ENCODE measurements at places on chromosomes 13 and 19.
A peak's percentile ranks its signal among the peaks of the same experiment; 100 is the strongest.

DNA sequence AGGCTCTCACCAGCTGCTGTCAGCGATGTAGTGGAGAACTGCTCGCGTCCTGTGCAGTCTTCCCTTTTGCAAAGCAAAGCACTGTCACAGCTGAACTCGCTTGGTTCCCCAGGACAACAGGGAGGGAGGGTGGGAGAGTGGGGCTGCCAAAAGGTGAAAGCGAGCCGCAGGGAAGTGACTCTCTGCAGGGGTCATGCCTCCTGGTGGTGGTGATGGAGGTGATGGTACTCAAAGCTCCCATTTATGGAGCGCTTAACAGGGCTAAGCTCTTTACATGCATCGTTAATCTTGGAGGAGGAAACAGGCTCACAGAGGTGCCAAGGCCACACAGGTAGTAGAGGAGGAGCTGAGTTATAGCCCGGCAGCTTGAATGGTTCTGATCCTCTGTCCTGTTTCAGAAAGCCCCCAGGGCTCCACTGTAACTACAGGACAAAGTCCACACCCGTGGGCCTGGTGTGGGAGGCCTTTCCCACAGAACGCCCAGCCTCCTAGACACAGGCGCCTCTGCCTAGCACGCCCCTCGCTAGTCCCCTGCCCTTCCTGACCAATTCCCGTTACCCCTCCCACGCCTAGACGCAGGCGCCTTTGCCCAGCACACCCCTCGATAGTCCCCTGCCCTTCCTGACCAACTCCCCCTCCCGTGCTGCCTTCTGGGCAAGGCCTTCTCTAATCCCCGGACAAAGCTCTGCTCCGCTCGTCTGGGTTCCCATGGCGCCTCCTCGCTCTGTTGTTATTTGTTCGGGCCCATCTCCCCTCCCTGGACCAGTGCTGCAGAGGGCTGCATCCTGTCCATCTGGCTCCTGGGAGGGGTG is 10.7 kb downstream of the PPP1R37 start:
- no peaks in the 10 kb centered on the region for H3K27me3 ChIP-seq
- no peak for DNase-seq
- H3K36me3 ChIP-seq = peaks cover 3% of the 10 kb centered on the region
- peak overlapping the region; percentile 77 for H3K27ac ChIP-seq
- H3K4me3 ChIP-seq = peak overlapping the region; percentile 57

DNA sequence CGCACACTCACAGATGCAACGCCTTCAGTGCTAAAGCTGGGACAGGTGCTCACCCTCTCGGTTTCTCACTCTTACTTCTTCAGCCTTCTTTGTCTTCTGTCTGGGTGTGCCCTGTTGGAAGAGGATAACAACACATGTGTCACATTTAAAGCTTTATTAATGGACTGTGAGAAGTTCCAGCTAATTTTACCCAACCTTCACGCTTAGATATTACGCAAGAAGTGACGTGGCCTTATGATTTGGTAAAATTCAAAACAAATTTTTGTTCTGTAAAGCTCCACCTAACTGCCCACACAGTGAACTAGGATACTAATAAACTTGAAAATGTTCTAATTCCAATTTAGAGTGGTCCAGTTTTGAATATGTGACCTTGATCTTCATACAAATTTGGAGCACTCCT is 66.7 kb upstream of the LRCH1 start:
- H3K4me1 ChIP-seq = no peaks in the 10 kb centered on the region
- DNase-seq = no peak
- no peak overlapping the region for H3K4me3 ChIP-seq
- H3K27ac ChIP-seq = no peak overlapping the region
- peaks cover 4% of the 10 kb centered on the region for H3K36me3 ChIP-seq

GRCh38 chr13:89790696-89791095 is 1556.8 kb upstream of the MIR17HG start:
- H3K36me3 ChIP-seq = no peaks in the 10 kb centered on the region
- DNase-seq = no peak
- no peak overlapping the region for H3K4me3 ChIP-seq
- H3K27me3 ChIP-seq = no peaks in the 10 kb centered on the region

DNA sequence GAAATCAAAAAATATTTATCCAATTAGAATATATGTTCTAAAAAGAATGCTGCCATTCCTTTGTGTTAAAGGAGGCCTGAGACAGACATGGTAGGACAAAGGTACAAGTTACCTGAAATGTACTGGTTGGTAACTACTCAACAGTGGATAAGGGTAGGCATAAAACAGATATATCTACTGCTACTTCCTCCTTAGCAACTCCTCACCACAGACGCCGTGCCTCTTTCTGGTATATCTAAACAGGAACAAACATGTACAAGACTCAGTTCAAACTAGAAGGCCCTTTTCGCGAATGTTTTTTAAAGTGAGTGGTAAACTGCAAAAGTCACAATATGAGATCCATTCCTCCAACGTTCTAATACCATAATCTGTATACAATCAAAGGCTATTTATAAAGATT is 86.9 kb downstream of the TBC1D4 start:
- no peak for DNase-seq
- H3K27me3 ChIP-seq = no peaks in the 10 kb centered on the region
- H3K4me3 ChIP-seq = no peak overlapping the region
- no peaks in the 10 kb centered on the region for H3K36me3 ChIP-seq

GRCh38 chr13:44053208-44053607 is 173.5 kb downstream of the LACC1 start:
- no peaks in the 10 kb centered on the region for H3K36me3 ChIP-seq
- no peak overlapping the region for H3K27ac ChIP-seq
- no peak for DNase-seq
- H3K4me3 ChIP-seq = no peak overlapping the region
- no peaks in the 10 kb centered on the region for H3K4me1 ChIP-seq

- no peaks in the 10 kb centered on the region for H3K4me1 ChIP-seq
- H3K27ac ChIP-seq = no peak overlapping the region
- H3K36me3 ChIP-seq = no peaks in the 10 kb centered on the region
These were observed 81.7 kb downstream of the TNFRSF19 start for GRCh38 chr13:23651887-23652286.

DNA sequence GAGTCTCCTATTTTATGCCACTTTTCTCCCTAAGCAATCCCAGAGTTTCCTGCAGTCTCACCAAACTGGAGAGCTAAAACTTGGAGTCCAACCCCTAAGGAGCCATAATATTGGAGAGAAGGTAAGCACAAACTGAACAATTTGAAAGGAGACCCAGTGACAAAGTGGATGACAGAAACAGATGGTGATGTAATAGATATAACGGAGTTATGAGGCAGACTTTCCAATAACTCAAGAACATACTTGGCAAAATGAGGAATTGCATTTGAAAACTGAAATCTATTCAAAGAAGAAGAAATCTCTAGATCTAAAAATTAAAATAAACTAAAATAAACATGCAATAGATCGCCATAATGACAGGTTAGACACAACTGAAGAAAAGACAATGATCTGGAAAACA is 200.9 kb upstream of the MIR17HG start:
- no peak overlapping the region for H3K27ac ChIP-seq
- no peaks in the 10 kb centered on the region for H3K36me3 ChIP-seq
- H3K27me3 ChIP-seq = no peaks in the 10 kb centered on the region
- H3K4me3 ChIP-seq = no peak overlapping the region
- no peak for DNase-seq
- H3K4me1 ChIP-seq = no peaks in the 10 kb centered on the region

DNA sequence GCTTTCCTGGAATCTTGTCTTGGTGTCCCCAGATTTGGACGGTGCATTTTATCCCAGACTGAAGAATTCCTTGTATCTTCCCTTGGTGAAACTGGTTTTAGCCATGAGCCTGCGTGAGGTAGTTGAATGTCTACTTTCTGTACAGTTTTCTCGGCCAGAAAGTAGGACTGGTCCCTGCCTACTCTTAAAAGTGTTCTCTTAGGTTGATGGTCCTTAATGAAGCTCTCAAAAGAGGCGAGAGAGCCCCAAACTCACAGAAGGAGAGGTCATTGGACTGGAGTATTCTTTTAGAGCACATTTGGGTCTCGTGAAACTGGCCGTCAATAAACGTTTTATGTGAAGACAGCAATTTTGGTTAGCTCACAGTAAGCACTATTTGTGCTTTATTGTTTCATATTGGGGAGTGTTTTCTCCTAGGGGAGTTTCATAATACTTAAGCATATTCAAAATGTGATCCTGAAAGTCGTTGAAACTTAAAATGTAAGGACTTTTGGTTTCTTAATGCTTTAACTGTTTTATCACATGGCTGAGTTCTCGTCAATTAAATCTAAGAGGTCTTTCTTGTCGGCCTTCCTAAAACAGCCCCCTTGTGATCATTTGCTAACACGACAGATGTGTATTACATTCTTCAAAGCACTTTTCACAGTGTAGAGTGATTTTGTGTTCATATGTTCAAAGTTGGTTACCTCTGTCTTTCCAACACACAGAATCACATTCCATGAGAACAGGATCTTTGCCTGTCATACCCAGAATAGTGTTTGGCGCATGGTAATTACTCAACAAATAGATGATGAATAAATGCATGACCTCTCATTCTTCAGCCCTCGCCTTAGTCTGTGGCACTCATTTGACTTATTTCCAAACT is 889 bp downstream of the GTF2F2 start:
- peaks cover 15% of the 10 kb centered on the region for H3K4me1 ChIP-seq
- H3K4me3 ChIP-seq = no peak overlapping the region

- H3K27ac ChIP-seq = peak overlapping the region; percentile 30
- no peaks in the 10 kb centered on the region for H3K27me3 ChIP-seq
- H3K4me1 ChIP-seq = peaks cover 43% of the 10 kb centered on the region
- H3K4me3 ChIP-seq = no peak overlapping the region
These were observed 48.5 kb downstream of the GNG7 start for GRCh38 chr19:2653710-2654707.

DNA sequence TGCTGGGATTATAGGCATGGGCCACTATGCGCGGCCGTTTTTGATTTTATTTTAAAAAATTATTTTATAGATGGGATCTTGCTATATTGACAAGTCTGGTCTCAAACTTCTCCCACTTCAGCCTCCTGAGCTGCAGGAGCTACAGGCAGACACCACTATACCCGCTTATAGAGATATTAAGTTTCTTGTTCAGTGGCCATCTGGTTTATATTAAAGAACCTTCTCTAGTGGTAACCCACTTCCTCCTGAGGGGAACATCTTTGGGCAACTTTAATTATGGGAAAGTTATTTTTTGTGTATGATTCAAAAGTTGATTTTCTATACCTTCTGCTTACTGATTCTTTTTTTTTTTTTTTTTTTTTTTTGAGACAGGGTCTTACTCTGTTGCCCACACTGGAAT is 172.7 kb downstream of the KLF5 start:
- no peaks in the 10 kb centered on the region for H3K27me3 ChIP-seq
- no peaks in the 10 kb centered on the region for H3K4me1 ChIP-seq
- no peak overlapping the region for H3K4me3 ChIP-seq
- H3K36me3 ChIP-seq = no peaks in the 10 kb centered on the region
- DNase-seq = no peak

DNA sequence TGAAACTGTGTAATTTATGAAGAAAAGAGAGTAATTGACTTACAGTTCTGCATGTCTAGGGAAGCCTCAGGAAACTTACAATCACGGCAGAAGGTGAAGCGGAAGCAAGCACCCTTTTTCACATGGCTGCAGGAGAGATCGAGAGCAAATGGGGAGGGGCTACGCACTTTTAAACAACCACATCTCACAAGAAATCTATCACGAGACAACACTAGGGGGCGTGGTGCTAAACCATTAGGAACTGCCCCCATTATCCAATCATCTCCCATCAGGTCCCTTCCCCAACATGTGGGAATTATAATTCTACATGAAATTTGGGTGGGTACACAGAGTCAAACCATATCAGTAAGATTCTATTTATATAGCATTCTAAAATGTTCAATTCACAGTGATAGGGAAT is 114.8 kb upstream of the TRPC4 start:
- no peak overlapping the region for H3K4me3 ChIP-seq
- no peaks in the 10 kb centered on the region for H3K36me3 ChIP-seq
- H3K27me3 ChIP-seq = no peaks in the 10 kb centered on the region

GRCh38 chr13:46968450-46968849 is 71.6 kb upstream of the HTR2A start:
- H3K4me3 ChIP-seq = no peak overlapping the region
- H3K27ac ChIP-seq = no peak overlapping the region
- no peaks in the 10 kb centered on the region for H3K36me3 ChIP-seq
- H3K4me1 ChIP-seq = peaks cover 15% of the 10 kb centered on the region
- no peak for DNase-seq
- no peaks in the 10 kb centered on the region for H3K27me3 ChIP-seq

DNA sequence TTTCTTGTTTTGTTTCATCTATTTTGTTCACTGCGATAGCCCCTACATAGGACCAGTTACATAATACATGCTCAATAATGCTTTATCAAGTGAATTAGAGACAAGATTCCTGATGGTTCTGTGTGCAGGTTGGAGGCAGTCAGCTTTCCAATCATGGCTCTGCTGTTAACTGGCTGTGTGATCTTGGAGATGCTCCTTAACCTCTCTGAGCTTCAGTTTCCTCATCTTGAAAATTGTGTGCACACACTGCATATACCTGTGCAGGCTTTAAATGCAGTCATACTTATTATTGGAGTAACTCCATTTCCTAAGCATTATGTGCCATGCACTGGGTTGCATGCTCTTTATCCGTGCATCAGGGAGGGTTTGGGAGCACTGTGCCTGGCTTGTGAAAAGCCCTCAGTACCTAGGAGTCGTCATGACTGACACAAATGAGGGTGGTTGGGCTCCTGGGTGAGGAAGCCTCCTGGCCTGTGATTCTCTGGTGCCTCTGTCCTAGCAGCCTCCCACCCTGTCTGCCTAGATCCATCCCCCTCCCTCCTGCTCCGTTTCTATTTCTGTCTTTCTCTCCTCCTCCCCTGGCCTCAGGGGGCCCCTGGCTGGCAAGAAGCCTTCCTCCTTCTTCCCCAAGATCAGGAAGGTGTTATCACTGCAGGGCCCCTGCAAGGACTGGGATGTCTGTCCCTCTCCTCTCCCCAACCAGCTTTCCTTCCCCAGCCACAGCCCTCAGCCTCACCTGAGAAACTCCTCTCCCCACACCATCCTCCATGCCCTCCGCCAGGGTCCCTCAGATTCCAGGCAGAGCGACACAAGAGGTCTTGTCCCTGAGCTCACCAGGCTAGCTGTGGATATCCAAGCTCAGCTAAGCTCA is 8.7 kb downstream of the IFNL1 start:
- peaks cover 7% of the 10 kb centered on the region for H3K27me3 ChIP-seq
- DNase-seq = no peak
- H3K4me1 ChIP-seq = no peaks in the 10 kb centered on the region
- H3K4me3 ChIP-seq = no peak overlapping the region
- H3K36me3 ChIP-seq = peaks cover 3% of the 10 kb centered on the region

DNA sequence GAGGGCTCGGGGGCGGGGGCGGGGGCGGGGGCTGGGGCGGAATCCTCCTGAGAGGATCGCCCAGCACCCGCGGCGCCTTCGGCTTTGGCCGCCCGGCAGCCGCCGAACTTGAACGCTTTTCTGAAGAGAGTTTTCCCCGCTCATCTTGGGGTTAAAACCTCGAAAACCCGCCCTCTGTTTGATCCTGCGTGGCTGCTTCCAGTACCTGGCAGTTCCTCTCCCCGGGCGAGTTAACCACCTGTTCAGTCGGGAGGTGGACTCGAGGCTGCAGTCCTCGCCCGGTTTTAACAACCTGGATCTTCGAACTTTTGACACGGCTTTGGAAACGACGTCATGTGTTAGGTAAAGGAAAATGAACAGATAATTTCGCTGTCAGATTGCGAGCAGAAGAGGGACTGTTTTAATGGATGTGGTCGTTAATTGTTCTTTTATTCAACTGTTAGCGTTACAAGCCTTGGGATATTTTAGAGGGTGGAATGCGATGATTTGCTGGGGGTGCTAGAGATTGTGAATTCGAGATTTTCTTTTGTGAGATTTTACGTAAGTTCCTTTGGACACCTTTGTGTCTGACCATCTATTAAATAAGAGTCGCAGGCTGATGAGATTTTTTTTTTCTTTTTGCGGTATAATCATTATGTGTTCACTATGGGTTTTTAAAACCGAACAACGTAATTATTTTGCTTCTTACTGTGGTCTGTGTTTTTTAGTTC is 1.0 kb downstream of the FNDC3A start:
- peaks cover 5% of the 10 kb centered on the region for H3K36me3 ChIP-seq
- no peaks in the 10 kb centered on the region for H3K27me3 ChIP-seq
- H3K4me1 ChIP-seq = peaks cover 54% of the 10 kb centered on the region
- H3K4me3 ChIP-seq = peak overlapping the region; percentile 92
- peak overlapping the region; percentile 87 for H3K27ac ChIP-seq

Measured in activated B cell treated with CpG ODN at 0.5 μM for 24 hours (primary cell).